CD4-positive, CD25-positive, alpha-beta regulatory T cell (primary cell): ENCODE measurements at places on chromosomes 12 and 14. TPM values are rescaled to one million over a fixed set of nuclear protein-coding genes. Genes with fewer than 3 reads are reported as not detected.

Gene MGP
- total RNA-seq: 2.6 TPM

Gene PTGDR
- total RNA-seq: 0.12 TPM

Gene TEX22
- 3.1 TPM for total RNA-seq

Gene TMPRSS12
- total RNA-seq: not detected

Gene CFL2
- 27.8 TPM for total RNA-seq

Gene TRAF3
- 71.2 TPM for total RNA-seq

Gene LALBA
- not detected for total RNA-seq

- DNase-seq: no peak
These were observed 45.3 kb upstream of the SINHCAF start for GRCh38 chr12:31371256-31371620.

- no peak for DNase-seq
These were observed 79.1 kb downstream of the KCNK13 start for GRCh38 chr14:90140956-90141316.

GRCh38 chr12:52228931-52229330, 4.1 kb upstream of the KRT7 start:
- no peak for DNase-seq

DNA sequence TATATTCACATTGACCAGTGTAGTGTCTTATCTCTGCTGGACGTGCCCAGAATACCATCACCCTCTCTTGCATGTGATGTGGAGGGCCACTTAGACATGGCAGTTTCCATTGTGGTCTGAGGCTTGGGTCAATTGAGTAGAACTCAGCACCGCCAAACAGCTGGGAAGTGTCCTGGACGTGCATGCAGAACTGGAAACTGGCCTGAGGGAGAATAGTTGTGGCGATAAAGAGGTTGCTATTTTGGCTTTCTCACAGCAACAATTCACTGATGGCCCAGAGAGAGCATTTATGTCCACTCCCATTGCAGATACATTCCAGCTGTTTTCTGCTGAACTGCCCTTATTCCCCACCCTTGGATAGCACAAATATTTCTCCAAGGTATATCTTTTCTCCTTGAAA, 210.1 kb upstream of the DAAM1 start:
- DNase-seq: no peak

DNA sequence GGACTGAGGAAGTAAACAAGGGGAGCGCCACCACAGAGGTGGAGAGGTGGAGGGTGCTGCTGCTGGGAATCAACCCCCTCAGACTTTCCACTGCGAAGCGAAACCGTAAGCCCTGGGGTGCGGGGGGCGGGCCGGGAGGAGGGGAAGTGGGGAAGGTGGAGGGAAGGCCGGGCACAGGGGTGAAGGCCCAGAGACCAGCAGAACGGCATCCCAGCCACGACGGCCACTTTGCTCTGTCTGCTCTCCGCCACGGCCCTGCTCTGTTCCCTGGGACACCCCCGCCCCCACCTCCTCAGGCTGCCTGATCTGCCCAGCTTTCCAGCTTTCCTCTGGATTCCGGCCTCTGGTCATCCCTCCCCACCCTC, at the start of gene LAG3:
LAG3 (plus strand) TSS at position 190 of the 365 bp plus-strand sequence. CDS start 333 bp downstream, outside the sequence.
- DNase-seq: no peak

DNA sequence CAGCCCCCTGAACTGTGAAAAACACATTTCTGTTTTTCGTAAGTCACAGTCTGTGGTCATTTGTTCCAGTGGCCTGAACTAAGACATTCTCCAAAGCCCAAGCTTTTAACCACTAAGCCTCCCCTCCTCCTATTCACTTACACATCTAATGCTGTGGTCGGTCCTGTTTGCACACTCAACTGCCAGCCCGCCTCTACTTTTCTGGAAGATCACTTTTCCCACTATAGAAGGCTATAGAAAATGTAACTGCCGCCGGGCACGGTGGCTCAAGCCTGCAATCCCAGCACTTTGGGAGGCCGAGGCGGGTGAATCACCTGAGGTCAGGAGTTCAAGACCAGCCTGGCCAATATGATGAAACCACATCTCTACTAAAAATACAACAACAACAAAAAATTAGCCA, 524.7 kb upstream of the TMEM132C start:
- DNase-seq: no peak

DNA sequence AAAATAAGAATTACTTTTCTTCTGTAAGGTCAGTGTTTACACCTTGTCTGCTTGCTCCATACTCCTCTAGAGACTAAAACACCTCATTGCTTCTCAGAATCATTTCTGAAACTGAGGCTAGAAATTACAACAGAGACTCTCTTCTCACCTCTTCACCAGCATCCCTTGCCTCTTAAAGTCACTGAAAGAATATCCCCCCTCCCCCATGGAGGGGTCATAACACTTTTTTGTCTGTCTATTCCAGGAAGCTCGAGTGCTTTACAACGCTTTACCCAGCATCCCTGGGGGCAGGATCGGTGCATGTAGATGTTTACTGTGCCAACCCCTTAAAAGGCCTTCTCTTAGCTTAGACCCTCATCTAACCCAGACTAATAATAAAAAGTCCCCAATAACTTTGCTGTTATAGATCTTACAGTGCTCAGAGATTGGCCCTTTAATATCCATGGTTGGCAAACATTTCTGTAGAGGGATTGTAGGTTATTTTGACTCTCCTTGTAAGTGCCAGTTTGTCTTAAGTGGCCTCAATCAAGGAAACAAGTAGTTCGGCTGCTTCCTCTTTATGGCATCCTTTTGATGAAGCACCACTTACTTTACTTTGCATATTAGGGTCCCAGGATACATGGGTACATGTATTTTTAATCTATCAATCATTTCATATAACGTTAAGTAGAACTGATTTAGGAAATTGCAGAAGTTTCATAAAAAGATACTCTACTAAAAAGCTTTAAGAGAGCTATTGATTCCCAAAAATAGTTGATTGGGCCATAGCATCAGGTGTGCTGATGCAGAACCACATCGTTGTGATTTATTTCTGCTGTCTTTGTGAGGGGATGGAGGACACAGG, 29.3 kb downstream of the PRKCH start:
- DNase-seq: no peak

DNA sequence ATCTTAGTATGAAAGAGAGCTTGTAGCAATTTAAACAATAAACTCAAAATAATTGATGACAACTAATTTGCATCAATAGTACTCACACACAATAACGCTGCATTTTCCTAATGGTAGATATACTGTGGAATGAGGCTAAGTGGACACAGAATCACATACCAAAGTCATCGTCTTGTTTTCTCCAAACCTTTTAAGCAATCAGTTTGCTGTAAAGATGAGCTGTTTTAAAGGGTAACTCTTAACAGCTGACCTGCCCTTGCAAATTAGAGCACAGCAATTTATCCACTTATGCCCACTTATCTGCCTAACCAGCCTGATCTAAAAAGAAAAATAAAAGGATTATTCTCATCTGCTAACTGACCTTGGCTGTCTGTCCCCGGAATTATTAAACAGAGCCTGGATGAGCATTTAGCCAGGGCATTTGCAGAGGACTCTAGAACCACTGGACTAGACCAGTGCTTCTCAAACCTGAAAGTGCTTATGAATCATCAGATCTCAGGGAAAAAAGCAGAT, 174.3 kb upstream of the BCL2L14 start:
- no peak for DNase-seq
